Cardiac septum (tissue), 1 donor: ENCODE measurements at places on chromosomes 3 and 15.

DNA sequence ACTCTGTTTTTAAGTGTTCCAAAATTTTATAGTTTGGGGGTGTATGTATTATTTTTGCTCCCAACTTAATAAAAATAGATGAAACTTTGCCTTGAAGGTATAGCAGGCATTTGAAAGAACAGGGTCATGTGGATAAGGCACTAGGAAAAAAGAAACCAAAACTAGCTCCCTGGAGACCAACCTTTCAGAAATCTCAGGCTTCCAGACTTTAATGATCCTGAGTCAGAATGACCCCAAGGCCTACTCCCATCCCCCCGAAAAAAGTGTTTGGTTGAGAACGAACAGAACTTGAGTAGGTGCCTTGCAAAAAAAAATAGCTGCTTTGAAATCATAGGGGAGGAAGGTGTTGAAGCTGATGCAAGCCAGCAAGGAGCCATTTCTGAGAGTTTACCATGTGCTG, 309.5 kb downstream of the THSD4 start:
- DNase-seq = no peak

GRCh38 chr15:52559022-52559421, 9.8 kb downstream of the ARPP19 start:
- no peak for DNase-seq

- no peak for DNase-seq
These were observed 695 bp downstream of the RPL32 start for GRCh38 chr3:12840591-12841148.

DNA sequence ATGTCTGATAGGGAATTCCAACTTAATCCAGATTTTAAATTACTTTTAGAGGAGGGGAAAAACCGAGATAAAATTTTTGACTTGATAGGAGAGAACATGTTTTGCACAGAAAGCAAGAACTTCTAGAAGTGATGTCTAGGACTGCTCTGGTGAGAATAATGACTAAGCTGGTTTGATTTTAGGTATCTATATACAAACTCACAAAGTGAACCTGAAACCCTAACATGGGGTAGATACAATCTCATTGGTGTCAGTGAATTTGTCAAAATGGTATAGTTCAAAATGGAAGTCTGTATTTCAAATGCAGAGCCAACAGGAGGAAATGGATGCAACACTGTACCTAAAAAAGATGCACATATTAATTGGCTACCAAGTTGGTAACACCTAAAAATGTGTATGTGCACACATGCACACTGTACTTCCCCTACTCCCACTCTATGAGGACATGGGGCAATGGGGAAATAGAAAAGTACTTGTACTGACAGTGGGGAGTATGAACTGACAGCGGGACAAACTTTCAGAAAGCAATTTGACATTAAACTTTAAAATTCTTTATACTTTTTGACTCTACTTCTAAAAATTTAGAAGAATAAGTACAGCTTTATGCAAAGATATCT, 53.0 kb downstream of the NR1I2 start:
- no peak for DNase-seq

- DNase-seq = no peak
These were observed 1.3 kb upstream of the PRR20G start for GRCh38 chr3:127288921-127289705.

DNA sequence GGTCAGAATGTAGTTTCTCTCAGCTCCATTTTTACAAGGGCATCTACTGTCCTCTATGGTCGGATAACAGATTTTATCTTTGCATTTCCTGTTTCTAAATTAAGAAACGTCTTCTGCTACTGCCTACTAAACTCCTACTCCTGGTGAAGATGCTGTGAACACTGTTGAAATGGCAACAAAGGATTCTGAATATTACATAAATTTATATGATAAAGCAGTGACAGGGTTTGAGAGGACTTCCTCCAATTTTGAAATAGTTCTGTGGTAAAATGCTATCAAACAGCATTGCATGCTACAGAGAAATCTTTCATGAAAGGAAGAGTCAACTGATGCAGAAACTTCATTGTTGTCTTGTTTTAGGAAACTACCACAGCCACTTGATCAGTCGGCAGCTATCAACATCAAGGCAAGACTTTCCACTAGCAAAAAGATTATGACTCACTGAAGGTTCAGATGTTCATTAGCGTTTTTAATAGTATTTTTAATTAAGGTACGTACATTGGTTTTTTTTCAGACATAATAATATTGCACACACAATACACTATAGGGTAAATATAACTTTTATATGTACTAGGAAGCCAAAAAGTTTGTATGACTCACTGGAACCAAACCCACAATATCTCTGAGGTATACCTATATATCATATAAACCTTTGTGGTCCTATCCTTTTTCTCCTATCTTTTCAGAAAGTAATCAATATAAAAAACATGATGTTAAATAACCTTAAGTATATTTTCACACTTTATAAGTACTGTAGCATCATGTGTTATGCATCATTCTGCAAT, 156.1 kb downstream of the STAG1 start:
- DNase-seq = no peak

DNA sequence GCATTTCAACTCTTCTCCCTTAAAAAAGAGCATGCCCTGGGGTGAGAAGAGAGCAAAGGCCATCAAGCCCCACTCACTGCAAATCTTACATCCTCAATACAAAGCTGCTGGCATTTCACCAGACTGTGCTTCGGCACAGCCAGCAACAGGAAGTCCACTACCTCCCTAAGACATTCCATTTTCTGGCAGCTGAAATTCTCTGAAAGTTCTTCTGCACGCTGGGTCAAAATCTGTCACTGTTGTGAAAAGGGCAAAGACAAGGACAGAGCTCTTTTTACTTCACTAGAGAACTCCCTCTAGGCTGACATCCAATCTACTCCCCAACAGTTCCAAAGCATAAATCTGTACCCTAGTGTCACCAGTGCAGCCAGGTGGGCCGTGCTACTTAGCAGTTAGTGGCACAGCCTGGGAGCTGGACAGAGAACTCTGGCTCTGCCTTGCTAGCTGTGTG, 6.3 kb downstream of the MTMR10 start:
- no peak for DNase-seq

DNA sequence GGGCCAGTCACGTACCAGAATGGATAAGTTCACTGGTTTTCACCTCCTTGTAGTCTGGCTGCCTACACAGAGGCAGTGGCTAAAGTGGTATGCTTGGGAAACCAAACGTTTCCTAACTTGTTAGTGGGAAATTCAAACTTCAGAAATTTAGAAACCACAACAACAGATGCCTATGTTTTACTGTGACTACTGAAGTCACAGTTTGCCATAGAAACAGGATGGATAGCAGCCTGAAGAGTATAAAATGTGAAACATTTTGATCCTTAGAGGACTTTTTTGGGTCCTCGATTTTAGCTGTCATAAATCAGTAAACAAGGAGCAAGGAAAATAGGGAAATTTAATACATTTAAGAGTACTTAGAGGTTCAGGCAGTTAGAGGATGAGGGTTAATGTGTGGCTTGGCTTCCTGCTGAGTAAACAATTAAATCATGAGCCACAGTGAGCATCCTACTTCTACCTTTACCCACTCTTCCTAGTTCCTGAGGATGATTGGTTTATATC, 48.6 kb downstream of the CMSS1 start:
- no peak for DNase-seq

- DNase-seq = no peak
These were observed 40.1 kb downstream of the C2CD4B start for GRCh38 chr15:62124973-62125303.

- DNase-seq = no peak
These were observed 55.3 kb downstream of the CCK start for GRCh38 chr3:42210726-42211125.

DNA sequence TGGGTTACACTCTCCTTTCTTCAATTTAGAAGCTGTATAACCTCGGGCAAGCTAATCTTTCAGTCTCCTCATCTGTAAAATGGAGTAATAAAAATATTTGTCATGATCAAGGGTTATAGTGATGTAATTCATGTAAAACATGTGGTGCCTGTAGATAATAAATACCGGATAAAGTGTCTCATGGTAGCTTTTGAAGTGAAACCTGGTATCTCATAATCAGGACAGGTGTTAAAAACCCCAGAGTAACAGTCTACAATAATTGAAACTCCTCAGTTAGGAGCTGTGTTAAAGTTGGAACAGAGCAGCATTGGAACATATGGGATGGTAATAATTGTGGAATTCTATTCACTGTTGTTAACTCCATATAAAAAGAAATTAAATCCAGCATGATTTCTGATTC, 884 bp upstream of the KNL1 start:
- no peak for DNase-seq

DNA sequence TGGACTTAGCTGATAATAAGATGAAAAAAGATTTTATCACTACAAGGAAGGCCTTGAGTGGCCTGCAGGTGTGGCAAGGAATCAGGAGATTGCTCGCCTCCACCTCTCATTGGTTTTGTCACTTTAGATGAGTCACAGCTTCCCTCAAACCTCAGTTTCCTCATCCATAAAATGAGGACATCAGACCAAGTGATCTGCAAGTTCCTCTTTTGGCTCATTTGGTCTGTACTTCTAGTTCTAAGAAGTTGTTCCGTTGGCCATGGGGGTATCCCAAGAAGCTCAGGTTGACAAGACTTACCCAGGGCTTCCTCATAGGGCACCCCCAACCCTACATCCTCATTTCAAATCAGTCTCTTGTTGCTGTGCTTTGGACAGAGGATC, 254.1 kb downstream of the UACA start:
- no peak for DNase-seq

DNA sequence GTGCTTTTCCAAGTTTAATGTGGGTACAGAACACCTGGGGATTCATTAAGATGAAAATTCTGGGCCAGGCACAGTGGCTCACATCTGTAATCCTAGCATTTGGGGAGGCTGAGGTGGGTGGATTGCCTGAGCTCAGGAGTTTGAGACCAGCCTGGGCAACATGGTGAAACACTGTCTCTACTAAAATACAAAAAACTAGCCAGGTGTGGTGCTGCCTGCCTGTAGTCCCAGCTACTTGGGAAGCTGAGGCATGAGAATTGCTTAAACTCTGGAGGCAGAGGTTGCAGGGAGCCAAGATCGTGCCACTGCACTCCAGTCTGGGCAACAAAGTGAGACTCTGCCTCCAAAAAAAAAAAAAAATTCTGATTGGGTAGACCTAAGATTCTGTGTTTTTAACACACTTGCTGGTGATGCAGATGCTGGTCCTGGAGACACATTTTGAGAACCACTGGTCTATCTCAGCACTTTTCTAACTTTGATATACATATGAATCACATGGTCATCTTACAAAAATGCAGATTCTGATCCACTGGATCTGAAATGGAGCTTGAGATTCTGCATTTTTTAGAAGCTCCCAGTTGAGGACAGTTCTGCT, 223.8 kb upstream of the SATB1 start:
- no peak for DNase-seq

- peak; percentile 80 for DNase-seq
These were observed 40.9 kb upstream of the IDH2 start for GRCh38 chr15:90143166-90143655.

- DNase-seq = no peak
These were observed 33.3 kb downstream of the NPTN start for GRCh38 chr15:73599934-73600333.

- no peak for DNase-seq
These were observed 33.1 kb upstream of the GLCE start for GRCh38 chr15:69127306-69127705.

DNA sequence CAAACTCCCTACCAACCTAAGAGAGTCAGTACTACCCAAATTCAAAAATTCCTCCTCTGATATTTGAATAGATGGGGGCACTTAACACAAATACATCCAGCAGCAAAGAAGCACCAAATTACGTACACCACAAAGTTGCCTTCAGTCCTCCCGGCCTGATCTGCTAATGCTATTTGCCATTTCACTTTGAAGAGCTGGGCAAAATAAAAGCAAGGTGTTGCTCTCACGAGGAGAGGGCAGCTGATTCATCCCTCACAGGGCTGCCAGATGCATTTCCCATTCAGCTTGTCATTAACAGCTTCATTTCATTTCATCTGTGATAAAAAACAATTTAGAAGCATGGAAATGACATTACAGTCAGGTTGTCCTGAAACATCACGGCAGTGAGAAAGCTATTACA, 283.4 kb upstream of the VEPH1 start:
- DNase-seq = no peak

GRCh38 chr15:60421544-60421943, 23.8 kb upstream of the ANXA2 start:
- no peak for DNase-seq

DNA sequence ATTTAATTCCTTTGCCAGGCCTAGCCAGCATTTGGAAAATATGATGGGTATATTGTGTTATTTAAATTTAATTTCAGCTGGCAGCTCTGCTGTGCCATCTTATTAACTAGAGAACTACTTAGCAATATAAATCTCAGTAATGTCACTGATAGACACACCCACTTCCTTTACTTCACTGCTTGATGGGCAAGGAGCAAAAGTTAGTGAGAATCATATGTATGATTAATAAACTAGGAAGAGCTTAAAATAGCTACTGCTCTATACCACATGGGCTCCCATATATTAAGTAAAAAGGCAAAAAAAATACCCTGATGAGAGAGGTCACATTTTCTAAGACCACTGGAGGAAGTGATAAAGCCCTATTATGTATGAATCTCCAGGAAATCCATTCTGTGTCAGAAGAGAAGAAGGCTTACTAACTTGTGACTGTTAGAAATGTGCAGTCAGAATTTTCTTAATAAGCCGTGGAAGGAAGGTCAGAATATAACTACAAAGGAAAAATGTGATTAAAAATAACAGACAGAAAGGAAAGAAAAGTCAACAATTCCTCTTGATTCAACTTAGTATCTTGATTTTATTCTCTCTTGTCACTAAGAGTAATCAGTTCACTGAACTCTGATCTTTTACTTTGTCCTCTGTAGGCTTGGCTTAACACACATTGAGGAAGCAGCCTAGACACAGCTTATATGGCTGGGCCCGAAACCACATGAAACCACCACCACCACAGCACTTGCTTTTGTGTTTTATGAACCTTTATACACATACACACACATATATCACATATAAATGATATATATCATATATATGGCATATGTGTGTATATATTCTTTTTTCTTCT, 1233.9 kb upstream of the ALCAM start:
- DNase-seq = no peak

- no peak for DNase-seq
These were observed 2.2 kb downstream of the NR2F2 start for GRCh38 chr15:96332637-96333121.

DNA sequence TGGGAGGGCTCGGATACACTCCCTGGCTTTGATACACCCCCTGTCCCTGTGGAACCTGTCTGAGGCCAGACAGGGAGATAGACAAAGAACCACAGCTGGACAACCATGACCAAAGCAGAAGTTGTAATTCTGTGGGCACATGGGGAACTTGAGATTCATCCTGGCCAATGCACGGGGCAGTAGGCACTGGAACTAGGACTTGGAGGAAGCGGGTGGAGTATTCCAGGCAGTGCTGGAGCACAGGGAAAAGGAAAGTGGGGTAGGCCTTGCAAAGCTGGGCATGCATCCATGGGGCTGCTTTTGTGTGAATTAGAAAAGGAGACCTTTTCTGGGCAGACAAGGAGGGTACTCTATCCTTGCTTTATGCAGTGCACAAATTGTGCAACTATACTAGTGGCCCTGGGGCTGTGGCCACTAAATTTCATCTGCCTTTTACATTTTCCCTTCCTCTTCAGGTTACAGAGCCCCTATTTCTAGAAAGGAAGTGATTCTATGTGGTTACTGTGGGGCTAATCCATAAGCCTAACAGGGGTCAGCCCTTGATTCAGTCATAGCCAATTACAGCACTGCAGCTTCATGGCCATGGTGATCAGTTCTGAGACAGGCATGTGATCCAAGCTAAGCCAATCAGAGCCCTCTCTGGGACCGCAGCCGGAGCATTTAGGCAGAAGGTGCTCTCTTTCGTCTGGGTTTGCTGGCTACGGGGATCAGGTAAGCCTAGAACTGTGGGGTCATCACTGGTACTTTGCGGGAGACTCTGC, 21.0 kb downstream of the CRABP1 start:
- no peak for DNase-seq
